ENCODE measurements at places on chromosomes 7 and 10.

DNA sequence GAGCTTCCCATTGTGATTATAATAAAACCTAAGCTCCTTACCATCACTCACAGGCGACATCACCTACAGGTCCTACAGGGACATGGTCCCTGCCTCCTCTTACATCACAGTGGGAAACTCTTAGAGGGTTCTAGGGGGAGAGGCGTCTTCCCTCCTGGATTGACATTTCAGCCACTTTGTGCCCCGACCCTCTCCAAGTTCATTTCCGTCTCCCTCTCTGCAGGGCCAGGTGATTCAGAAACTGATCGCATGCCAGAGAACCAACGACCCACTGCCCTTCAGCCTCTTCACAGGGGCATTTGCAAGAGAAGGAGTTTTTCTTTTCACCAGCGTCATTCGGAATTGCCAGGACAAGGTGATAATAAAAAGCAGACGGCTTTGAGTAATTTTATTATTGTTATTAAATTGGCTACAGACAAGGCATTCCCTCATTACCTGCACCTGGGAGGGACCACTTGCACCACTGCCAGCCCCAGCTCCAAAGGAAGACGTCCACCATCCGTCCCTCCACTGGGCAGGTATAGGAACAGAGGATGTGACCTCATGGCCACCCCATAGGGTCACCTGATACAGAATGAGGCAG lies 85.8 kb upstream of the CUX1 start:
- DNase-seq: no peak

DNA sequence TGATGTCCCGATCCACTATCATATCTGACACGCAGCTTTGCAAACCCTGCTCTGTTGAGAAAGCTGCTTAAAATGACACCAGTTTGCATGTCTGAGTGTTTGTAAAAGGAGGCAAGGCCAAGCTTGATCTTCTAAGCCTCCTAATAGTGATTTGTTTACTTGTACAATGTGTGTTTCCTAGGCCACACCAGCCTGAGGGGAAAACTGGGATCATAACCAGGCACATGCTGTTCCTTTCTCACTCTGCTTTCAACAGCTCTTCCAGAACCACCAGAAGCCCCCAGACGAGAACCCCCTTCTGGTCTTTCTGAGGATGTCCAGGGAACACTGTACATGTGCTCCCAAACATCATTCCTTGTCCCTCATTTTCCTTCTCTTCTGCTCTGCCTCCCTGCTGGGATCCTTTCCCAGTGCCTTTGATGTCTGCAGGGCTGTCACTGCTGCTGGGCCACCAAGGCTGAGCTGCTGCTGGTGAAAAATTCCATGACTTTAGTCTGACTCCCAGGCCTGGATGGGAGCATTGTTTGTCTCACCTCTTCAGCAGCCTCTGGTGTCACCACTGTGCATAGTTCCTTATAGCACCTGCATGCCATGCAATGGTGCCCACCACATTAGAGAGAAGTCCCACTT lies 4.0 kb upstream of the LGI1 start:
- DNase-seq: no peak

- DNase-seq: no peak
Observed at GRCh38 chr10:101380353-101381017, 26.5 kb downstream of the BTRC start.

GRCh38 chr7:123260428-123260960 lies 60.7 kb upstream of the SLC13A1 start:
- no peak for DNase-seq

- DNase-seq: no peak
Observed at GRCh38 chr10:131758939-131759301, 141.9 kb upstream of the PPP2R2D start.

- DNase-seq: no peak
Observed at GRCh38 chr10:92434385-92434784, 139.5 kb downstream of the IDE start.

DNA sequence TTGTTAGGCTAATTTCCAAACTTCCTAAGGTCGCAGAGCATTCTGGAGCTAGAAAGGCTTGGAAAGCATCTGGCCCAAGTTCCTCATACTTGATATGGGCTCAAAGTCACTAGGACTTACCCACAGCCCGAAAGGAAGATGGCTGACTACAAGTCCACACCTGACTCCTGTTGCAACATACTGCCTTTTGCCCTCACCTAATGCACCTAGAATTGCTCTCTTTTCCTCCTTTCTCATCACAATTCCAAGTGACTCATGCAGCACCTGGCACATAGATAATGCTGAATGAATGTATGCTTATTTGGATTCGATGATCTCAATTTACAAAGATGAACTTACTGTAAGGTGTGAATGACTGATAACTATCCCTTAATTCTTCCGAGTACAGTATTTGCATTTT lies 131.5 kb downstream of the SORBS1 start:
- no peak for DNase-seq

- DNase-seq: no peak
Observed at GRCh38 chr7:19094138-19094537, 23.3 kb downstream of the TWIST1 start.

DNA sequence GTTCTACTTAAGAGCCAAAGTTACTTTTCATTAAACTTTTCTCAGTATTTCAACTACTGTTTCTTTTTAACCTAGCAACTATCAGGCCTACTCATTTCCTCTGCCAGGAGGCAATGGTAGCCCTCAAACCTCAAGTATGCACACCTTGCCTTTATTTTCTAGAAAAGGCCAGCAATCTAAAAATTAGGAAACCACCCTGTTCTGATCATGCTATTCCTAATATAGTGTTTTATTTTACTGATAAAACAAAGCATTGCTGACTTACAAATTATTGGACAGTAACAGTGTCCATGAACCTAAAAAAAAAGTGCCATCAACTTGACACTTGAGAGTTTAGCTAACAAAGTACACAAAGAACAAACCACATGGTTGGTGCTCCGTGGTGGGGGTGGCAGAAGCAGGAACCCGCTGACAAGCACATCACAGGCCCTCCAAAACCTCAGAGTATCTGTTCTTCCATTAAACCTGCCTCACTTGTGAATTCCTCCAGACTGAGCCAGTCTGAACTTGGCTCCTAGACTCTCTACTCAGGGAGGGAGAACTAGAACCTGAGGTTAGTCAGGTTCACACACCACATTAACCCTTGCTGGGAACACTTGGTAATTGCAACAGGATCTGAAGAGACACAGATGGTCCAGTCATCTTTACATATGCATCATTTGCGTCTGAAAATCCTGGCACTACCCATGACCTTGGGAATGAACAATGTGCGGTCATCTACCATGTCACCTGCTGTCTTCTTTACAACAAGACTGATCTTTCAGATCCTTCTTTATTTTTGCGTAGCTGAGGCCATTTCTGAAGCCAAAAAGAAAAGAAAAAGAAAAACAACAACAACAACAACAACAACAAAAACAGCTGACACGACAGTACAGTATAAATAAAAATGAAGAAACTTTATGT lies 31.9 kb downstream of the PIP4K2A start:
- no peak for DNase-seq

DNA sequence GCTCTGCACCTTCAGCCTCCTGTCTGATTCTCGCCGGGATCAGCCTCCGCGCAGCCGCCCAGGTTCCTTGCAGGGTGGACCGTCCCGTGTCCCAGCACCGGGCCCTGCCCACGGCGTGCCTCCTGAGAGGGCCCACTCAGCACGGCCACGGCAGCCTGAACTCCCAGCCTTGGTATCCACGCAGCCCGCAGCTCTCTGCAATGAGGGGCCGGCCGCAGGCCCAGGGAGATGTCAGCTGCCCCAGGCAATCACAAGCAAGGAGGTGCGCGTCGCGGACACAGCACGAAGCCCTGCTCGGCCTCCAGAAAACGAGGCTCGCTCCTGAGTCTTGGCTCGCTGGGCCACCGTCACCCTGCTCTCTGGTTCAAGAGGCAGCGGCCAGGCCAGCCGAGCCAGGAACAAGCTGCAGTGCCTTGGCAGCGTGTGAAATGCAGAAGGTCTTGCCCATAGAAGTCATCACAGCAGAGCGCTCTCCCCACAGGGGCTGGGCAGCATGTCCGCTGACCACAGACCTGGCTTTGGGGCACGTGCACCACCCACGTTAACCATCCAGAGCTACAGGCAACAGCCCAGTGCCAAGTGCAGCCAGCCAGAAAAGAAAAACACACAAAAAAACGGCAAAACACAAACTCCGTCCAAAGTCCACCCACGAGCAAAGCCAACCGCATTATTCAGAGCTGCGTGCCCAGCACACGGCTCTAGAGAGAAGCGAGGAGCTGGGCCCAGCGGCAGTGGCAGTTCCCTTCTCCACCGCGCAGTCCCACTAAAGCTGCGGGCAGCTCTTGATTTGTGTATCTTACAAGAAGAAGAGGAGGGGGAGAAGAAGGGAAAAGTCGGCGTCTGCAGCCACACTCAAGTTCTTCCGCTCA lies 13.9 kb downstream of the GPER1 start:
- no peak for DNase-seq

- no peak for DNase-seq
Observed at GRCh38 chr7:15495170-15495569, 66.6 kb downstream of the AGMO start.

GRCh38 chr10:10819206-10819856 lies 198.3 kb upstream of the CELF2 start:
- DNase-seq: no peak

- no peak for DNase-seq
Observed at GRCh38 chr7:135353832-135354231, 120.2 kb downstream of the STRA8 start.

- DNase-seq: no peak
Observed at GRCh38 chr7:47688311-47689100, 106.6 kb upstream of the TNS3 start.

GRCh38 chr7:155188357-155188756 lies 109.3 kb upstream of the INSIG1 start:
- no peak for DNase-seq
